Hematopoietic multipotent progenitor cell (in vitro differentiated cells): ENCODE measurements at places on chromosomes 12 and 14.

GRCh38 chr14:71056168-71056567, 148.9 kb downstream of the PCNX1 start:
- no peak for DNase-seq

GRCh38 chr14:93690146-93690545, 98.1 kb downstream of the PRIMA1 start:
- DNase-seq = no peak

DNA sequence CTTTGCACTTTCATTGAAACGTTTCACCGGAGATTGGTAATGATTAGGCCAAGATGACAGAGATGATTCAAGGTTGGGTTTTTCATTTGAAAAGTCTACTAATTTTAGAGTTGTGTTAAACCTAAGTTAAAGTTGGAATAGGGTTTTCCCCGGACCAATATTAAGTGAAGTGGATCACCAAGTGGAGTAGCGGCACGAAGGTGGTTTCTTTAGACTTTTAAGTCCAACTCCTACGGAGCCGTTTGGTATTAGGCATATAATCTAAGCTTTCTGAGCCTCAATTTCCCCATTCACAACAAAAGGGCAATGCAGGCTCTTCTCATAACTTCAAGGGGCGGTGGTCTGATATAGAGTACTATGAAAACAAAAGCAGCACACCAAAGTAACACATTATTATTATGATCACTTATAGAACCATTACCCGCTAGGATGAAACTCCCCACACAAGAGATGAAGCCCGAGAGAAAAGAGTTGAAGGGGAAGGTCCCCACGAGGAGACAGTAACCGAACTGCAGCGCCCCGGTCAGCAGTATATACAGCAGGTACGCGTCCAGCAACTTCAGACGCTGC, 413 bp downstream of the DAD1 start:
- DNase-seq = no peak

- no peak for DNase-seq
Observed at GRCh38 chr12:18578191-18578590, 159.6 kb downstream of the PLCZ1 start.

- no peak for DNase-seq
Observed at GRCh38 chr12:50690925-50691324, 73.0 kb upstream of the ATF1 start.

- DNase-seq = no peak
Observed at GRCh38 chr12:105978686-105979085, 160.1 kb downstream of the NUAK1 start.

- DNase-seq = no peak
Observed at GRCh38 chr14:34246206-34246605, 215.8 kb downstream of the SPTSSA start.

- no peak for DNase-seq
Observed at GRCh38 chr14:98334186-98334585, 937.8 kb downstream of the BCL11B start.

DNA sequence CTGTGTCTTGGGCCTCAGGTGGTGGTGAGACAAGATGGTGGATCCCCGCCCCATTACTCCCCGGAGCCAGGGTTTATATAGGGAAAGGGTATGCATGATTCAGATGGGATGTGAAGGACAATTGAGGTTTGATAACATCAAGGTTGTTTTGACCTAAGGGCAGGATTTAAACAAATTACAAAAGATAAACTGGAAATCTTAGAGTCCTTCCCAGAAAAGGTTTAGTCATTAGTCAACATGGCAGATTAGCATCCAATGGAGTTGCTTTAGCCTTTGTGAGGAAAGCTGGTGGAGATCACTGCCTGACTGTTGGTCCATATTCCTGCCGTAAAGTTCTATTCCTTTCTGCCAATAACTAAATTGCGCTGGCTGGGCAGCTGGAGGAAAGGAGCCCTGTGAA, 15.6 kb upstream of the FRMD6 start:
- no peak for DNase-seq

DNA sequence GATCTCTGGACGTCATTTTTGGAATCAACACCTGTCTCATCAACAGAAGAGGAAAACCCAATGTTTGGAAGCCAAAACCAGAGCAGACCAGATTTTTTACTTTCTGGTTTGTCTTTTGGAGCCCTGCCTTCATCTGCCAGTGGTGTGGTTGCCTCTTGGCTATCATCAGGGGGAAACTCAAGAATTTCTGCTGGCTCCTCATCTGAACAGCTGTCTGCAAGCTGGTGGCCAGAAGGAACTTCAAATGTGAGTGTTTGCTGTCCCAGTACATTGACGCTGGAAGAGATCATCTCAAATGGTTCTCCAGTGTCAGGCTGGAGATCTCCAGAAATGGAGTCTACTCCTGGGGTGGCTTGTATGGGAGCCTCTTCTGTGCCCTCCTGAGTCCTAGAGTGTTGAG, 13.8 kb downstream of the PLD4 start:
- no peak for DNase-seq

GRCh38 chr12:46370792-46371717, 1.5 kb downstream of the SLC38A2 start:
- peak; percentile 91 for DNase-seq

- DNase-seq = no peak
Observed at GRCh38 chr12:4245446-4245845, 28.1 kb upstream of the CCND2 start.

DNA sequence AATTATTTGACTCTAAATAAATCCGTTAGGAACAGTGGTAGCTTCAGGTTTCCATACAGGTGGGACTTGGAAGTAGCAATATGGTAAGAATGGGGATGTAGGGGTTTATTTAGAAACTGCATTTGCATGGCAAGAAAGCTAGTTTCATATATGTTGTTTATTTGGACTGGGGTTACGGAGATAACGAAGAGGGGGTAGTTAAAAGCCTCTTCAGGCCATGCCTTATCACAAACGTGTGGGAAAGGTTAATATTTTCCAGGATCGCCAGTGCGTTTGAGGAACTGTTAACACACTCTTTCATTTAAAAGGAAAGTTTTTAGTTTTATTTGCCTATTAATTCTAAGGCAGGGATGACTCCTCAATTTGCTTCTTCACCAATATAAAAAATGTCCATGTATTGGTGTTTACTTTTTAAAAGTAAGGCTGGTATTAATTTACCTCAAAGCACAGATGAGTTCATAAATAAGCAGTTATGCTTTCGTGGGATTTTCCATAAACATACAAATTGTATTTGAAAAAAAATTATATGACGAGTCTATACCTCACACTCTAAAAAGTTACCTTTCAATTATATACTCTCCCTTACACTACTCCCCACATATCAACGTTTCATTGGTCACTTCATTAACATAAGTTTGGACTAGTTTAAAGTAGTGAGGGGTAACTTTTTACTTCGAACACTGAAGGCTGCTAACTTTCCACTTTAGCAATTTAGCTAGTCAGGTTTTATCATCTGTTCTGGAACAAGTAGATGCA, 814 bp downstream of the RAB2B start:
- no peak for DNase-seq
